ENCODE measurements at places on chromosomes 1 and 21.
A peak's percentile ranks its signal among the peaks of the same experiment; 100 is the strongest.

- DNase-seq, result no peak
These were observed 12.2 kb upstream of the PRXL2B start for GRCh38 chr1:2574350-2574749.

GRCh38 chr1:118254491-118255425, 69.7 kb upstream of the SPAG17 start:
- no peak for DNase-seq

- DNase-seq, result no peak
These were observed 231.9 kb upstream of the JUN start for GRCh38 chr1:59015708-59016107.

- DNase-seq, result no peak
These were observed 273.9 kb downstream of the TM2D1 start for GRCh38 chr1:61450872-61451571.

- peak; percentile 5 for DNase-seq
These were observed 110.2 kb downstream of the IFI44 start for GRCh38 chr1:78759881-78760280.
